Caco-2 (cell line): ENCODE measurements at places on chromosomes 5 and 9.

DNA sequence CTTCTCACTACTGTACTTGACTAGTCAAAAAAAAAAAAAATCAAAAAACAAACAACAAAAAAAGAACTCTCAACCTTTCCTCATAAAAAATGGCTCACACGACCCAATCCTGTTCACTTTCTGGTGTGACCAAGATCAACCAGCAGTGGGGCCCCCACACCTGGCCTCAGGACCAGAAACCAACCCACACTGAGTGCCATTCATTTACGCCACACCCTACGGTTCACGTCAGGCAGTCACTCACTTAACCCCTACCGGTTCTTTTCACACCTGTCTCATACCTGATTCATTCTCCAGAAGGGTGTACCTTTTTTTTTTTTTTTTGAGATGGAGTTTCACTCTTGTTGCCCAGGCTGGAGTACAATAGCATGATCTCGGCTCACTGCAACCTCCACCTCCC, 5.7 kb downstream of the SUSD1 start:
- peak; percentile 90 for DNase-seq

GRCh38 chr5:139593716-139594319, 32.7 kb downstream of the UBE2D2 start:
- DNase-seq: no peak

- DNase-seq: no peak
Observed at GRCh38 chr9:89617978-89618377, 13.2 kb downstream of the GADD45G start.

DNA sequence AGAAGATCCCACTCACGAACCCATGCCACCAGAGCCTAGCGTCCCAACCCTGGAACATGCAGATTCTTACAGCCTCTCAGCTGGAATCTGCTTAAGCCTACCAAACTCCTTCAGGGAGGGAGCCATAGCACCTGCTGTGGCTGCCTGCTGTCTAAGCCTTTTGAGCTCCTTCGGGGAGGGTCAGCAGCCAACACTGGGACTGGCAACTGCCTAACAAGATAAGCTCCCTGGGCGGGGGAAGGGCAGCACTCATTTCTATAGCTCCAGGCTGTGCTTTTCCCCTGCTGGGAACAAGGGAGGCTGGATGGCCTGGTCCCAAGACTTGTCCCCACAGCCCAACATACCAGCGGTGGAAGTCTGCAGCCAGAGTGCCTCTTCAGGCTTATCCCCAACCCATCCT, 199.1 kb upstream of the OR13F1 start:
- no peak for DNase-seq

GRCh38 chr5:153552886-153553285, 62.4 kb downstream of the GRIA1 start:
- DNase-seq: no peak

- DNase-seq: peak; percentile 47
Observed at GRCh38 chr9:107597743-107598217, 108.2 kb upstream of the KLF4 start.

DNA sequence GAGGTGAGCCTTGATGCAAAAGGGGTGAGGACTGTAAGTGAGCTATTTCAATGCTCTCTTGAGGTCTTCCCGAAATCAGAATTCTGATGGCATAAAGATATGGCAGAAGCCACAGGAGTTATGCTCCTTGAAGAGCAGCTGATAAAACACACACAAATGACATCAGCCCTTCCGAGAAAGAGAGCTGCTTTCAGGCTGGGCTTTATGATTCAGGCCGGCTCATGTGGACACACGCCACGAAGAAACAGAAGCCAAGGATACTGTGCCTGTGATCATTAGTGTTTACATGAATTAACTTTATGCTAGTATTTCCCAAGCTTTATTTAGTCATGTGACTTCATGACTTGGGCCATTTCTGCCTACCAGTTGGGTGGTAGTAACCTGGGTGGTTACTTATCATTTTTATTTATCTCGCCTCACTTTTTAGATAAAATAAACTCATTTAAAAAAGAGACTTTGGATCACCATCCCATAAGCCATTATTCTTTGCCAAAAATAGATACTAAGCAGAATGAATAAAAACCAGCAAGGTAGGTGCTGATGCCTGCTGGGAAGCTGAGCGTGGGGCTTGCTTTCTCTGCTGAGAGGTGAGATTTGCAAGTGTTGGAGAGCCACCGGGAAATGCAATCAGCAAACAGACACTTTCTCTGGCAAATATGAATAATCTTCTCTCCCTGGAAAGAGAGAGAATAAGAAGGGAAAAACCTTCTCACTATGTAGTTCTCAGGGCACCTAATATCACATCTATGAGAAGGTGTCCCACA, 73.0 kb upstream of the SLC25A51 start:
- no peak for DNase-seq

- DNase-seq: no peak
Observed at GRCh38 chr5:8843771-8844170, 702.1 kb downstream of the SEMA5A start.

DNA sequence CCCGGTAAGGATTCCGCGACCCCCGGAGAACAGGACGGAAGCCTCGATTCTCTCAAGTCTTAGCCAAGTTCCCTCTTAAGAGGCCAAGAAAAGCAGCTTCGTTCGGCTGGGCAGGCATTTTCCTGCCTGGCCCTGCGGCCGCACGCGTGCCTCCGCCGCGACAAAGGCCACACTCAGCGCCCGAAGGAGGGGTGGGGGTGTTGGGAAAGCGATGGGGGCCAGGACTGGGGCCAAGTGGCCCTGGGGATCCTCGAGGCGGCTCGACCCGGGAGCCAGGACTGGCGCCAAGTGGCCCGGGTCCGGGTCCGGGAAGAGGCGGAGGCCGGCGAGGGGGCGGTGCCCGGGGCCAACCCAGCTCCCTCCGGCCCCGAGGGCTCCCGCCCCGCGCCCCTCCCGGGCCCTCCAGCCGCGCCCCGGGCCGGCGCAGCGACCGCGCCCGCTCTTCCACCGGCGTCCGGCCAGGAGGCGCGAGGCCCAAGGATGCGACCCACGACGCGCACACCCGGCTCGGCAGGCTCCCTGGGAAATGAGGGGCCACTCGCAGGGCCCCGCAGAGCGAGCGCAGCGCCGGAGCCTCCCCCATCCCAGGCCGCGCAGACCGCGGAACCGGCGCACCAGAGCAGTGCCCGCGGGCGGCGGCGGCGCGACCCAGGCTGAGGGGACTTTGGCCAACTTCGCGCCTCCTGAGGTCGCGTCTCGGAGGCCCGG, 756 bp downstream of the VAV2 start:
- DNase-seq: peak; percentile 51

- no peak for DNase-seq
Observed at GRCh38 chr9:137139468-137140150, 655 bp downstream of the GRIN1 start.

GRCh38 chr5:31062902-31063580, 130.4 kb upstream of the CDH6 start:
- no peak for DNase-seq

- no peak for DNase-seq
Observed at GRCh38 chr5:149261246-149261645, 10.4 kb upstream of the AFAP1L1 start.

DNA sequence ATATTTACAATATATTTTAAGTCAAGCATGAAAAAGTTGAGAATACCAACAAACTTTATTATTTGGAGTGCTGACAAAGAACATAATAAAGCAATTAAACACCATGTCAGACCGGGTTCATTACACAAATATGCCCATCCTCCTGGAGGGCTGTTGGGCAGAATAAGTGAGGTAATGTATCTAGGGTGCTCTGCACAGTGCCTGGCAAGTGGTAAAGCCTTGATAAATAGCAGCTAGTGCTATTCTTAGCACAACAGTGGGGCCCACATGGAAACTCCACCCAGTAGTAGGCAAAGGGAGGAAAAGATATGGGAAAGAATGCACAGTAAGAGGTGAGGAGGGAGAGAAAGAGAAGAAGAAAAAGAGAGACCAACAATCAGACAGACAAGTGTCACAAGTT, 97.7 kb downstream of the SLC1A3 start:
- no peak for DNase-seq

DNA sequence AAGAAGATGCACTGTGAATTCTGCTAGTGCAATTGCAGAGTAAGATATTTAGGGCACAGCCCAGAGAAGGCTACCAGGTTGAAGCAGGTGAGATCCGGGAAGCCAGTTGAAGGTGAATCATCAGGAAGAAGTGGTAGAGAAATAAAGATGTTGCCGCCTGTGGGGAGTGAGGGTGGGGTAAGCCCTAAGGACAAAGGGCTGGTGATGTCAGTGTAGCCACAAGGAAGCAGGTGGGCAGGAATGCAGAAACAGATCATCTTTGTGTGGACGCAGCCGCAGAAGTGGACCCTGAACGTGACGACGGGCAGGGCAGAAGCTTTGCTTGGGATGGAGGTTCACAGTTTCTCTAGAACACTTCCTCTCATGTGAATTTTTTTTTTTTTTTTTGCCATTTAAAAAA, 164.2 kb downstream of the ACTL7B start:
- DNase-seq: peak; percentile 42

DNA sequence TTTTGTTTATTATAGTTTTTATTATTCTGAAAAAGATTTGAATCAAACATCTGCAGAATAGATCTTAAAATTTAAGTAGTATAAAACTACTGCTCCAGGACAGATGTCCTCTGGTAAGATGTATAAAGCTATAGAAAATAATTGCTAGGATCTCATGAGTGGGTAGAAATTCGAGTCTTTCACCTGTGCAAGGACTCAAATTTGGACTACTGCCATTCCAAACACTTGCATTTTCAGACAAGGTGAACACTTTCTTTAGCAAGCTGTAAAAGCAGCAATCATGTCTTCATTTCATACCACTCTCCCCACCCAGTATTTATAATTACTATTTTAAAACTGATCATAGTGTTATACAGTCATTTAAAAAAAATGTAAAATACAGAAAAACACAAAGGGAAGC, 20.7 kb downstream of the SKP2 start:
- DNase-seq: no peak

DNA sequence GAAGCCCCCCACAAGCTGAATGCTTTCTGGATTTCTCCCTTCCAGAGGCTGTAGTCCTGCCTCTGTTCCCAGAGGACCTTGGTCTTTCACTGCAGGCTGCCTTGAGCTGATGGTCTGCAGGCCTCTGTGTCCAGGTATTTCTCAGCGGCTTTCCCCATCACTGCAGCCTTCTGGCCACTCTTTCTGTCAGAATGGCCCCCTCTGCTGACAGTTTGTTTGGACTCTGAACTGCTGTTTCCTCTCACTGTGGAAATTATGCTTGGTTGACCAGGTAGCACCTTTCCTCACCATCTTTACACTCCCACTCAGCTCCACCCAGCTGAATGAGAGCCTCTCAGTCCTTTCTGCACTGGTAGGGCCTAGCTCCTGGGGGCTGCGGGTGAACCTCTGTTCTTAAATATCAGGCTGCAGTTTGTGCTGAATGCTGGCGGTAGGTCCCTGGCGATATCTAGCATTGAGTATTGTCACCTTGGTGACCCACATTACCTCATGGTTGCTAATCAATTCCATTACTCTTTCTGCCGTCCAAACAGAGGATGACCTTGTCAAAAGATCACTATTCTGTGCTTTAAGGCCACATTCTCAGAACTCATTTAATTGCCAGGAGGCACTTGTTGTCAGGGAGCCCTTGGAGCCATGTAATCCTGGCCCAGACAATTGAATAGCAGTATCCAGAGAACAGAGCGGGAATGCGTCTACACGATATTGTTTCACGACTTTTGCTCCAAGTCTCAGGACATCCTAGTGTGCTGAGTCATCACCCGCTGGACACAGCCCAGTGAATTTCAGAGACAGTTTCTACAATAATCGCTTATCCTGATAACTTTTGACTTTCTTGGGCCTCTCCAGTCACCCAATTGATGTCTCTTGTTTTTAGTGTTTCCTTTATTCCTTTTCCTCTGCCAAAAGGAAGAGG, 230.2 kb downstream of the TENT4A start:
- DNase-seq: no peak

GRCh38 chr9:136921307-136921706, 23.2 kb downstream of the FBXW5 start:
- no peak for DNase-seq

GRCh38 chr5:95956021-95956899, 5.4 kb downstream of the ELL2 start:
- DNase-seq: no peak

DNA sequence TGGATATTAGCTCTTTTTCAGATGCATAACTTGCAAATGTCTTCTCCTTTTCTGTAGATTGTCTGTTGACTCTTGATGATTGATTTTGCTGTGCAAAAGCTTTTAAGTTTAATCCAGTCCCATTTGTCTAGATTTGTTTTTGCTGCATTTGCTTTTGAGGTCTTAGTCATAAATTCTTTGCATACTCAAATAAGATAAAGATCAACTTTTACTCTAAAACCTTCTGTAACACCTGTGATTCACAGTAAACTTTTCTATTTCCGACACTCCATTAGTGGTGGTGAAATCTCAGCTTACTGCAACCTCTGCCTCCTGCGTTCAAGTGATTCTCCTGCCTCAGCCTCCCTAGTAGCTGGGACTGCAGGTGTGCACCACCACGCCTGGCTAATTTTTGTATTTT, 239.0 kb upstream of the ST8SIA4 start:
- peak; percentile 3 for DNase-seq

DNA sequence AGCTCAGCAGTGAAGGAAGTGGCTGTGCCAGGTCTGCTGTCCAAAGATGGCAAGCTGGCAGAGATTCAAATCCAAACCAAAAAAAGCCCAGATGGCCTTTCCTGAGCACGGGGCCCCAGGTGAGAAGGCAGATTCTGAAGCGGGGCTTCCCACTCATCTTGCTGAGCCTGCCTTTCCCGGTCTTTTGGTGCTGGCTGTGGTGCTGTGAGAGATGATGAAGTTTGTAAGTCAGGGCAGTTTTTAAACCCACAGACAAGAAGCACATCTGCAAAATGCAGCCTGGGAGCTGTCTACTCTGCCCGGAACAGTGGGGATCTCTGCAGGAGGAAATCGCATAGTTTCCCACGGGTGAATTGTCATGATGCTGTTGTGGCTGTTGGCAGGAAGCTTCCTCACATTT, 85.0 kb upstream of the IRX4 start:
- DNase-seq: no peak

DNA sequence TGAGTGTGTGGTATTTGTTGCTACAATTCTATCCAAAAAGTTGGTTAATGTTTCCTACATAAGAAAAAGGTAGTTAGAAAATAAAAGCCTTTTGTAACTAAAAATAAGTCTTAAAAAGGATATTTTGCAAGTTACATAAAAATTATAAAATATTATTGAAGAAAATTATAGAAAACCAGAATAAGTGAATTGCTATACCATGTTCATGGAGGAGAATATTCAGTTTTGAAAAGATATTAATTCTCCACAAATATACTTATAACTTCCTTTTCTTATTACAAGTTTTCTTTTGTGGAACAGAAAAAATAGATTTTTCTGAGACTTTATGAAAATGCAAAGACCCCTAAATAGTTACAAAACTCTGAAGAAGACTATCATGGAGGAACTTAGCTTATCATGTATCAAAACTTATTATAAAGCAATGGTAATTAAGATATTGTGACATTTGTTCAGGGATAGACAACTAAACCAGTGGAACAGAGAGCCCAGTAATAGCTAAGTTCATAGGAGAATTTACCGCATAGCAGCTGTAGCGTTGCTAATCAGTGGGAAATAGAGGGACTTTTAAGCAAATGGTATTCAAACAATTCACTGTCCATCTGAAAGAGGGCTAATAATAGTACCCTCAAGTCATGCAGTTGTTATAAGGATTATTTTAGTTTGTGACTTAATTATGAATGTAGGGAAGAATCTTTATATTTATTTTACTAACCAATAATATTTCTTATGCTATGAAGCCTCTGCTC, 515.2 kb upstream of the ZNF608 start:
- no peak for DNase-seq

GRCh38 chr5:57327561-57328367, 153.9 kb downstream of the GPBP1 start:
- DNase-seq: peak; percentile 76

- no peak for DNase-seq
Observed at GRCh38 chr5:115179394-115180164, 9.9 kb upstream of the TRIM36 start.
